ENCODE measurements at places on chromosomes 7 and 10.

GRCh38 chr7:84477786-84478478 is 283.3 kb upstream of the SEMA3A start:
- no peak for DNase-seq

DNA sequence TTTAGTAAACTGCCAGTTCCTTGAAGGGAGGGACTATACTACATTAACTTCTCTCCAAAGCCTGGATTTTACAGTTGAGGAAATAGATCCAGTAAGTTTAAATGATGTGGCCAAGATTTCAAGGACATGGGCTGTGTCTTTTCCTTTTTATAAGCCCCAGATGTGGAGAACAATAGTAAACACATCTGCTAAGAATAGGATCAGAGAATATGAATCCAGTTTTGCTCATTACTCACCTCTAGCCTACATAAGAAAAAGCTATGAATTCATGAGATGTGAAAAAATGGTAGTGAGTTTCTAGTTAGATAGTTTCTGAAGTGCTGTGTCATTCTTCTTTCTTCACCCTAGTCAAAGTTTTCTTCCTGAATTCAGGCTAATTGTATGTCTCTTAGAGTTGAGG is 38.6 kb downstream of the MAGI2 start:
- DNase-seq: no peak

- DNase-seq: no peak
These were observed 118.9 kb downstream of the PRPF18 start for GRCh38 chr10:13705526-13706174.

- peak; percentile 62 for DNase-seq
These were observed 1.1 kb downstream of the TRRAP start for GRCh38 chr7:98879198-98879978.

- DNase-seq: no peak
These were observed 39.3 kb downstream of the C1GALT1 start for GRCh38 chr7:7221599-7222038.

GRCh38 chr7:149046416-149046815 is 18.1 kb upstream of the PDIA4 start:
- no peak for DNase-seq

DNA sequence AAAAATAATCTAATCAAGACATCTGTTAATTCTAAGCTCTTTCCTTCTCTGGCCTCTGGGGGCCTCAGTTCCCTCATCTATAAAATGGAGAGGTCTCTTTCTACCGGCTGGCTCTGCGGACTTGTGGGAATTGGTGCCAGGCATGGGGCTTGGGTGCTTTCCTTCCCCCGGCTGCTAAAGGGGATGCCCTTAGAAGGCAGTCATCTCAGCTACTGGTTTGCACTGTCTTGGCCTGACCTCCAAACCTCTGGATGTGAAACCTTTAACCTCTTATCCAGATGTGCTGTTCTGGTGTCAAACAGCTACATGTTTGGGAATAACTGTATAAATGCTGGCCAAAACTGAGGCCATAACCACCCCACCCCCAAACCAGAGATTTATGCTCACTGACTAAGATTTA is 320.0 kb downstream of the RPS24 start:
- no peak for DNase-seq

DNA sequence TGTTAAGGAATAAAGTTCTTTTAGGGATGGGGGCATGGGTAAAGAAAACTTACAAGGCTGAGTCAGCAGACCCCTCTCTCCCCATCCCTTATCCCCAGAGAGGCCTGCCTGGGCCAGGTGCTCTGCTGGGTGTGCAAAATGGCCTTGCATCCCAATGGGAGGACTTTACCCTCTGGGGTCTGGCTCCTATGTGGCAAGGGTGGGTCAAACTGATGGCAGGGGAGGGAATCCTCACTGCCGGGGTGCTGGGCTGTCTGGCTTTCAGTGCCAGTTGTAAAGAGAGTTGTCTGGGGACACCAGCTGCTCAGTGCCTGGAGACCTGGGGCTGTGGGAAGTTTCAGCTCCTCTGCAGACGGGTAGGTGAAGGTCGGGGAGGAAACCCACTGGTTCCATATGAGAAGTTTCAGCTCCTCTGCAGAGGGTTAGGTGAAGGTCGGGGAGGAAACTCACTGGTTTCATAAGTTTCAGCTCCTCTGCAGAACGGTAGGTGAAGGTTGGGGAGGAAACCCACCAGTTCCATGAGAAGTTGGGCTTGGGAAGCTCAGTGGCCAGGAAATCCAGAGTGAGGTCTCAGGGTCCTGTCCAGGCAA is 127.2 kb upstream of the PODXL start:
- DNase-seq: no peak

DNA sequence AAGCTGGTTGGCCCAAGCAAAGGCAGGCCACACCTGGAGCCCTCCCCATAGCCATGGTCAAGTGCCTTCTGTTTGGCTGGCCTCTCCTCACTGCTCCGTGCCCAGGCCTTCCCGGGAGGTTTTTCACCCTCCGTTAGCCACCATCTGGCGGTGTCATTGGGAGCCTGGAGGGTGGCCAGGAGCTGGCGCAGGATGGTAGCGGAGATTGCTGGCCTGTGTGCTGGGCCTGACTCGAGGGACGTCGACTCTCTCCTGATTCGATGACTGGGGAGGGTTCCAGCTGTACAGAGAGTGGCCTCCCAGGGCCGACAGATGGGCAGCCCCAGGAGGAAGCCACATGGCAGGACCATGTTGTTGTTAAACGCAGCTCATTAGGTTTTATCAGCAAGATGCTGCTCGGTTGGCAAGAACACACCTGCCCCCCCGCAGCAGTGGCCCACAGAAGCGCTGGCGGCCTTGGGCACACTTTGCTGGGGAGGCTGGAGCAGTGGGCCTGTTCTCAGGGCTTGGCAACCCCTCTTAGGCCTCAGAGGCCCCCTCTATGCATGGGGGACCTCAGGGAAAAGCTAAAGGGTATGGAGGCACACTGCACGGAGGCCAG is 64.0 kb upstream of the CACUL1 start:
- DNase-seq: no peak

DNA sequence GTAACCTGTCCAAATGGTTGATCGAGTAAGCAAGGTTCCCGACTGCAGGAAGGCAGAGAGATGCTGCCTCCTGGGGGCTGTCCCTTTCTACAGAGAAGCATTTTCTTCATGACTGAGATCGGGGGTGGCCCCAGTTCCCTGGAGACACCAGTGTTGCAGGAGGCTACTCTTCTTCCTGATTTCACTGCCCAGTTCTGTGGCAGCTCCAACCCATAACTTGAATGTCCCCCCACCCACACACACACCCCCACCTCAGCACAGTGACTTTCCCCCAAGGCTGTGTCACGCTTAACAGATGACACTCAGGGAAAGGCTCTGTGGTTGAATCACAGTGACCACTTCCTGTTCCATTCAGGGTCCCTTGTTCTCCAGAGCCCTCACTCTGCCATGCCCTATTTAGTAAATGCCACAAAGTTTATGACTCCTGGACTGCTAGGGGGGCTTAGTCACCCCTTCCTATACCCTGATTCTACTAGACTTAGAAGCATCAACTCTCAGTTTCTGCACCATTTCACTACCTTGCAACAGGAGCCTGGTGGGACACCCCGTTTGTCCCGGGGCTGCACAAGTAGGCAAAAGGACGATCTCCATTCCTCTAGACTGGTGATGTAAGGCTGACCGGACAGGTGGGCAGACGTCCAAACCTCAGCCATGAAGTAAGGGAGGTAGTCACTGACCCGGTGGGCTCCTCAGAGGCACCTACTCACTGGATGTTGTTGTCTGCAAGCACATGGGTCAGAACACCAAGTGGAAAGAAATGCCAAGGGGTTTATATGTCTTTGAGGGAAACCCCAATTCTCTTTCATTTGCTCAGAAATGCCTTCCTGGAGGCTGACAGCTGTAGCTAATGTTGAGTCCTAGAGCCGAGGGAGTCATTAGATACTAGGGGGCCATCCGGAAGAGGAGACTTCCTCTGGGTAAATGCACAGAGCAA is 31.3 kb upstream of the SMC3 start:
- DNase-seq: peak; percentile 37

GRCh38 chr10:80896959-80897358 is 359.3 kb downstream of the SH2D4B start:
- DNase-seq: no peak

DNA sequence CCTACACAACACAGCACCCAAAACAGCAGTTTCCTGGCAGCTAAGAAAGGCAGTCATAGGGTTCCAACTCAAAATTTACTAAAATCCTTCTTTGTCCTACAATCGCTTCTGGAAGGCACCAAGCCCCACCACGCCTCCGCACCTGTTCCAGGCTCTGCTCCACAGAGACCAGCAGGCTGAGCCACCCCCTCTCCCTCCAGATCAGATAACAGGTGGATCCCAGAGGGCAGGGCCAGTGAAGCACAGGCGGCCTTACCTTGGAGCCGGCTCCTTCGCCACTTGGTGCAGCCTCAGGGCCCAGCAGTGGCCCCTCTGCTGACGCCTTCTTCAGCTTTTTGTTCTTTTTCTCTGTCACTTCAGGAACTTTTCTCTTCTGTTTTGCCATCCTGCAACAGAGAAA is 33.0 kb downstream of the ZFAND2A start:
- DNase-seq: no peak

DNA sequence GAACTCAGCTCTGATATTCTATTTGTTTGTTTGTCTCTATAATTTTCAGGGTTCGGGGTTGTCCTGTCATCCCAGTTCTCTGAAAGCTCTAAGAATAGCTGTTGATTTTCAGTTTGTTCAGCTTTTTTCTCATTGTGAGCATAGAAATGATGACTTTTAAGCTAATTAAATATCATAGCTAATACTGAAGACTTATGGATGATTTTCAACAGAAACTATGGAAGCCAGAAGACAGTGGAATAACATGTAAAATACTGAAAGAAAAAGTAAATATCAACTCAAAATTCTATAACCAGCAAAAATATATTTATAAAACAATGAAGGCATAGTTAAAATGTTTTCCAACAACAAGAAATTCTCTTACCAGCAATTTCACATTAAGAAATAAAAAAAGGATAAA is 96.4 kb upstream of the ETV1 start:
- DNase-seq: no peak

GRCh38 chr7:35777121-35777520 is 23.7 kb upstream of the SEPTIN7 start:
- no peak for DNase-seq

DNA sequence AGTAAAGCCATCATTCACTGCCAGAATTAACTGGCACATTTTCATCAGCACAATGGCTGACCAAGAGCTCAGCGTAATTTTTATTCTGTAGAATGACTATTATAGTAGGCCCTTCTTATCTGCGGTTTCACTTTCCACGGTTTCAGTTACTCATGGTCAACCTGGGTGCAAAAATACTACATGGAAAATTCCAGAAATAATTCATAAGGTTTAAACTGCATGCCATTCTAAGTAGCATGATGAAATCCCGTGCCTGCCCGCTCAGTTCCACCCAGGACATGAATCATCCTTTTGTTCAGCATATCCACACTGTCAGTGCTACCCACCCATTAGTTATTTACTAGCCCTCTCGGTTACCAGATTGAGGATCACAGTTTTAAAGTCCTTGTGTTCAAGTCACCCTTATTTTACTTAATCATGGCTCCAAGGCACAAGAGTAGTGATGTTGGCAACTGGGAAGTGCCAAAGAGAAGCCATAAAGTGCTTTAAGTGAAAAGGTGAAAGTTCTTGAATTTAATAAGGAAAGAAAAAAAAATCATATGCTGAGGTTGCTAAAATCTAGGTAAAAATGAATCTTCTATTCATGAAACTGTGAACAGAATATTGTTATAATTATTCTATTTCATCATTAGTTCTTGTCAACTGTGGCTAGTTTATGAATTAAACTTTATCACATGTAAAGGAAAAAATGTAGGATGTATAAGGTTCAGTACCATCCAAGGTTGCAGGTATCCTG is 204.9 kb downstream of the DOCK4 start:
- no peak for DNase-seq

GRCh38 chr7:137453356-137453755 is 109.8 kb upstream of the PTN start:
- no peak for DNase-seq

GRCh38 chr10:71575934-71576801 is 143.4 kb downstream of the C10orf105 start:
- DNase-seq: no peak

DNA sequence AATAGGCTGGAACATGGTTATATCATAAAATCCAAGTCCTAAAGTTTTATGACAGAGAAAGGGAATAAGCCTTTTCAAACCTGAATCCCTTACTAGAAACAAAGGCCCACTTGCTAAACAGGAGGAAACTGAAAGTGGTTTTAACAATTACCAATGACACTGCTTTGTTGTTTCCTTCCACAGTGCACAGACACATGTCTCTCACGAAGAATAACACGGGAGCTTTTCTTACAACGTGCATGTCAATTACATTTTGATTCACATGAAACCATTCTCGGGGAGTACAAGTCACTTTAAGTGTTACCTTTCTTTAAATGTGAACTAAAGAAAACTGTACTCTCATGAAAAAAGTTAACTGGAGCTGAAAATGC is 1.4 kb downstream of the MRPS33 start:
- no peak for DNase-seq

DNA sequence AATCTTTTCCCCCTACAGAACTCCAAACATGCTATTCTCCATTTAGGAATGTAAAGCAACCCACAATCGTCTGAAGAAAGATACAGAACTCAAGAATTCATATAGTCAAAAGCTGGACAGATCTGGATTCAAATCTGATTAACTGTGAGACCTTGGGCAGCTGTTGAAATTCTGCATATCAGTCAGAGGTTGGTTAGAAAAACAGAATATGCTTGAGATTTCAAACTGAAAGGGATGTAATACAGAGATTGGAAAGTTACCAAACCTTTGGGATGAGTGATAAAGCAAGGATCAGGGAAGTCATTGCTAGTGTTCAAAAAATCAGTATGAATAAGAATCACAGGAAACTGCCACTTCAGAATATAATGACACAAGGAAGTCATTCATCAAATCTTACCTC is 406.6 kb downstream of the HTR7 start:
- DNase-seq: no peak

DNA sequence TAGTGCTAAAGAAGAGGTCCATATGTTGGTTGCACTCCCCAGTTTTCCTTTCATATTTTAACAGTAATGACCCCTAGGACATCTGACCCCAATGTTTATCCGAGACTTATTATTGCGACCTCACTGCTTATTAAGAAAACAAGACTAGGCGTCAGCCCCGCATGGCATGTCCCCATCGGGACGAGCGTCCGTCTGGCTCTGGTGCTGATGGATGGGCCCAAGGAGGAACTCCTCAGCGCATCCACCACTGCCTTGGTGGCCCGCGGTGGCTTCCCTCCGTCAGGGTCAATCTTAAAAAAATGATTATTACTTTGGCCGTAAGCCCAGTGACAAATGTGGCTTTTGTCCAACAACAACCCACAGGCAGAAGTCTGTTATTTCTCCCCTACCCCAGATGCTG is 40.1 kb upstream of the CXCL12 start:
- DNase-seq: no peak

DNA sequence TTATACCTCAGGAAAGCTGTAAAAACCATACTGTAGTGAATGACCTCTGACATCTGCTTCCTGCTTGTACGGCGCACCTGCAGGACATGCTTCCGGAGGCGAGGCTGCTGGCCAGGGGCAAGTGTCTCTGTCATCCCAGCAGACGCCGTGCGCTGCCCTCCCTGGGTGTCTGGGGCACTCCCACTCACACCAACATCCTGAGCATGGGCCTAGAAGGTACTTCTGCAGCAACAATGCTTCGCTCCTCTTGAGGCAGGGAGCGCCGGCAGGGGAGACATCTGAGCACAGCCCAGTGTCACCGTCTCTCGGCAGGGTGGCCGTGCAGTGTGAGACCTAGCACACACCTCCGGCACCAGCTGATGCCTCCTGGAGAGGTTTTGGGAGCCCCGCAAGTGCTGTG is 269.2 kb downstream of the MAD1L1 start:
- DNase-seq: no peak

- no peak for DNase-seq
These were observed 56.6 kb downstream of the MPLKIP start for GRCh38 chr7:40077849-40078248.
